ENCODE measurements at places on chromosomes 12 and 14. TPM values are rescaled to one million over a fixed set of nuclear protein-coding genes. Genes with fewer than 3 reads are reported as not detected.

DNA sequence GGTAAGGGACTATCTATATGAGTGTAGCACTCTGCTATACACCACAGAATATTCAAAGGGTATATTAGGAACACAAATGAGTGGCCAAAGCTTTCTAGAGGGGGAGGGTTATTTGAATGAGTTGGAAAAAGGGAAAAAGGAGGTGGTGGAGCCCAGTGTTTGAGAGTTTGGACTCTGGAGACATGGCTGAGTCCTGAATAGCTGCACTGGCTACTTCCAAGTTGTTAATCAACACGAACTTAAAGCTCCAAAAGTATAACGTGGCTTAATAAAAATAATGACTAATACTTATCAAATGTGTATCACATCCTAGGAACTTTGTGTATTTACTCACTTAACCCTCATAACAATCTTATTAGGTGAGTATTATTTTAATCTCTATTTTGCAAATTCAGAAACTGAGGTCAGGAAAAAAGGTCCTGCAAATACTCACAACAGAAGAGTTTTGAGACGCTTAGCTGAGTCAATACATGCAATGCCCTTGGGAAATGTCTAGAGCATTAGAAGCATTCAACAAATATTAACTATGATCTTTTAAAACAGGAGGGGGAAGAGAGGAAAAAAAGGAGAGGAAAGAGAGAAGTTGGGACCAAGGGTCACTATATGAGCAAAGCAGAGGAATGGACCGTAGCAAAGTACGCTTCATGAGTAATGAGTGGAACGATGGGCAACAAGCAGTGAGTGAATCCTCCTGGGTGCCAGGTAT is 189.5 kb upstream of the HMGA2 start:
- no peak for DNase-seq

DNA sequence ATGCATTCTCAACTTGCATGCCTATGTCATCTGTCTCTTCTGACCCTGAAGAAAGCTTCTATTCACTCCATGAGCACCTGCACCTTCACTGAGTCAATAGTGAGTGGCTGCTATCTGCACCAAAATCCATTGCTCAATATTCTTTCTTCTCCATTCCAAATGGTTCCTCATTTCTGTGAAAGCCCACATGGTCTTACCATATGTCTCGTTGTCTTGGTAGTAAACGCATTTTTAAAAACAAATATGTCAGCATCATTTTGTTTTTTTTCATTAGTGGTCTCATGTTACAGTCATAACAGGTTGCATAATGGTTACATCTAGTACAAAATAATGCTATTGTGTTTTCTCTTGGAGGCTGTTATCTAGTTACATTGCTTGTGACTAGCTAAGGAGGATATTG is 106.9 kb upstream of the CPM start:
- no peak for DNase-seq

Gene ERP27
- total RNA-seq = not detected

GRCh38 chr12:120110550-120111501 is 5.7 kb downstream of the RAB35 start:
- DNase-seq = no peak

DNA sequence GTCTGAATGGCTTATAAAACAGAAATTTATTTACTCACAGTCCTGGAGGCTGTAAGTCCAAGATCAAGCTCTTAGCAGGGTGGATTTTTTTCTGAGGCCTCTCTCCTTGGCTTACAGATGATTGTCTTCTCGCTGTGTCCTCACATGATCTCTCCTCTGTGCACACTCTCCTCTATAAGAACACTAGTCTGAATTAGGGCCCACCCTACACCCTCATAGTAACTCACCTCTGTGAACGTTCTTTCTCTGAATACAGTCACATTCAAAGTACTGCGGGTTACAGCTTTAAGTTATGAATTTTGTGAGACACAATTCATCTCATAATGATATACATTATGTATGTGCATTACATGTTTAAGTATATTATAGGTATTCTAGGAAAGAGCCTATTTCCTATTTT is 135.7 kb upstream of the ATXN7L3B start:
- no peak for DNase-seq

Gene CCDC197
- not detected for total RNA-seq

Gene ANG
- total RNA-seq = 0.70 TPM

Gene CNTN1
- 336 TPM for total RNA-seq

GRCh38 chr12:132111654-132112304 is 32.3 kb downstream of the DDX51 start:
- no peak for DNase-seq

GRCh38 chr14:103887170-103887501 is 39.8 kb upstream of the PPP1R13B start:
- no peak for DNase-seq

DNA sequence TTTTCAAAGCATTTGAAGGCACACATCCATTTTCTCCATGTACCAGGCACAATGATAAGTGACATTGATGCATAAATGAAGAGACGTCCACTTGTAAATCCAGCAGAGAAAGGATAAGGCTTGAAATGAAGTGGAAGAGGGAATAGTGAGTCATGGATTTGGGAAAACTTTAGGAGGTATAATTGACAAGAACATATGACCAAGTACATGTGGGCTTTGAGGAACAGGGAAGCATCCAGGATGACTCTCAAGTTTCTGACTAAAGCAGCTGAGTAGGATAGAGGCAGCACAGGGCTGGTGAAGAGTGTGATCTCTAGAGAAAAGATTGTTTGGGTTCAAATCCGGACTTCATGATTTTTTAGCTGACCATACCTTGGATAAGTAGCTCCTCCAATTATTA is 43.6 kb upstream of the SYT1 start:
- no peak for DNase-seq

GRCh38 chr12:116381240-116381743 is 103.8 kb upstream of the MED13L start:
- DNase-seq = no peak

Gene ESPL1
- not detected for total RNA-seq

Gene MYG1
- total RNA-seq = 82.1 TPM

GRCh38 chr12:46506198-46506597 is 133.6 kb upstream of the SLC38A2 start:
- no peak for DNase-seq

- no peak for DNase-seq
Observed at GRCh38 chr14:93308686-93309345, 24.0 kb downstream of the BTBD7 start.

DNA sequence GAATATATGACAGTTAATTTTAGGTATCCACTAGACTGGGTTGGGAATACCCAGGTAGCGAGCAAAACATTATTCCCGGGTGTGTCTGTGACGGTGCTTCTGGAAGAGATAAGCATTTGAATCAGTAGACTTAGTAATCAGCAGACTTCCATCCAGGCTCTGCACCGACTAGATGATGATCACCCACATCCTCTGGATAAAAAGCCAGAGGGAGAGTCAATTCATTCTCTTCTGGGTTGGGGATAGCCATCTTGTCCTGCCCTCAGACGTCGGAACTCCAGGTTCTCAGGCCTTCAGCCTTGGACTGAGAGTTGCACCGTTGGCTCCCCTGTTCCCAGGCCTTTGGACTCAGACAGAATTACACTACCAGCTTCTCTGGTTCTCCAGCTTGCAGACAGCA is 168.0 kb downstream of the PHLDA1 start:
- no peak for DNase-seq

DNA sequence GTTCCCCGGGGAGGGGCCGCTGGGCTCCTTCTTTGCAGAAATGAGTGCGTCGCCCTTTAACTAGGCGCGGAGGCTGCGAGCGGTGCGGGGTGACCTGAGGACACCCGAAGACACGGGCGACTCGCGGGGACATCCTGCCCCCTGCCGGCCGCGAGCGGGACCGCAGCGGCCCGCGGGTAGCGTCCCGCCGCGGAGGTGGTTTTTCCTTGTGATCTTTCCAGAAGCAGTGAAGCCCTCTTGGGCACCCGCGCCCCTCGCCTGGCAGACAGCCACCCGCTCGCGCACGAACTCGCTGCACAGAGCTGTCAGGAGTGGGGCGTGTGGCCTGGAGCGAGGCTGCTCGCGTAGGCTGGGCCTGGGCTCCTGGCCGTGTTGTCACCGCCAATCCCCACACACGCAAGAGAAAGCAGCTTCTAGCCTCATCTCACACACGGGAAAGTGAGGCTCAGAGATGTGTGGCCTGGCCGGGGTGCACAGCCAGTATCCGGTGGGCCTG is 67.2 kb downstream of the DIO3 start:
- DNase-seq = peak; percentile 64

GRCh38 chr14:53468876-53469275 is 315.8 kb upstream of the DDHD1 start:
- DNase-seq = no peak

Gene RPS6KL1
- 57.1 TPM for total RNA-seq

- no peak for DNase-seq
Observed at GRCh38 chr12:20443792-20444191, 75.5 kb downstream of the PDE3A start.

DNA sequence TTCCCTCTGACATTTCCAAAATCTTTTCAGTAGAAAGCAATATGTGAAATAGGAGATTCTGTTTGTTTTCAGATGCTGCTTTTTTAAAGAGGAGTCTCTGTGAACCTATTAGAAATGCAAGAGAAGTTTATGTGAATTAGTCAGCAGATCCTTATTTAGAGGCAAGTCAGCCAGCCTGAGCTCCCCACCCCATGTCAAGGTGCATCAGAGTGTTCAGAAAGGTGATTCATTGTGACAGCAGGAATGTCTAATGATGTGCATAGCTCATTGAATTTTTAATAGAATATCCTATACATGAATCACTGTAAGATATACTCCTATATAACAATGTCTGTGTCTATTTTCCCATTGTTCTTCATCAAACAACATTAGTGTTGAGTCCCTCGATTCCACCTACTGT is 1222.4 kb upstream of the USP15 start:
- no peak for DNase-seq

GRCh38 chr12:118371321-118372282 is 1.1 kb downstream of the TAOK3 start:
- DNase-seq = no peak

Gene EPYC
- not detected for total RNA-seq

DNA sequence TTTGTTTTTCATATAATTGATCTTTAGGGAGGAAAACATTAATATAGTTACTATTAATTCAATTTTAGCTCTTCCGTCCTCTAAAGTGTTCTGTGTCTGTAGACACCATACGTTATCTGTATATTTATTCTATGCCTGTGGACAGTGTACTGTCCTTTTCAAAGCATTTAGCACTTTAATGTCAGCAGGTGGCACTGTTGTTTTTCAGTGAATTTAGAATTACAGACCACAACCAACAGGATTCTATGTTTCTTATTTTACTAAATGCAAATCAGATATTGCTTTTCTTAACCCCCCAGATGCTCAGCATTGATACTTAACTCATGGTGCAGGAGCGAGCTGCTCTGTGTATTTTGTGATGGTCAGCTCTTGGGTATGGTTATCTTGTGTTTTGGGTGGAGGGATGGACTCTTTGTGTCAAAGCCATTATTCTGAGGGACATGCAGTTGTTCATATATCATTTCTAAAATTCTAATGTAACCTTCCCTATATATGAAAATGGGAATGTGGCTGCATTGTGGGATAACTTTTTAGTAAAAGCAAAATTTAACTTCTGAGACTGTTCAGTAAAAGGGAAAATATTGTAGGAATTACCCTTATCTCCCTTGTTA is 65.2 kb downstream of the PAPOLA start:
- DNase-seq = no peak

Gene SUSD6
- total RNA-seq = 34.2 TPM

Gene LHX5
- not detected for total RNA-seq

- no peak for DNase-seq
Observed at GRCh38 chr12:110254971-110255540, 26.0 kb upstream of the ATP2A2 start.

DNA sequence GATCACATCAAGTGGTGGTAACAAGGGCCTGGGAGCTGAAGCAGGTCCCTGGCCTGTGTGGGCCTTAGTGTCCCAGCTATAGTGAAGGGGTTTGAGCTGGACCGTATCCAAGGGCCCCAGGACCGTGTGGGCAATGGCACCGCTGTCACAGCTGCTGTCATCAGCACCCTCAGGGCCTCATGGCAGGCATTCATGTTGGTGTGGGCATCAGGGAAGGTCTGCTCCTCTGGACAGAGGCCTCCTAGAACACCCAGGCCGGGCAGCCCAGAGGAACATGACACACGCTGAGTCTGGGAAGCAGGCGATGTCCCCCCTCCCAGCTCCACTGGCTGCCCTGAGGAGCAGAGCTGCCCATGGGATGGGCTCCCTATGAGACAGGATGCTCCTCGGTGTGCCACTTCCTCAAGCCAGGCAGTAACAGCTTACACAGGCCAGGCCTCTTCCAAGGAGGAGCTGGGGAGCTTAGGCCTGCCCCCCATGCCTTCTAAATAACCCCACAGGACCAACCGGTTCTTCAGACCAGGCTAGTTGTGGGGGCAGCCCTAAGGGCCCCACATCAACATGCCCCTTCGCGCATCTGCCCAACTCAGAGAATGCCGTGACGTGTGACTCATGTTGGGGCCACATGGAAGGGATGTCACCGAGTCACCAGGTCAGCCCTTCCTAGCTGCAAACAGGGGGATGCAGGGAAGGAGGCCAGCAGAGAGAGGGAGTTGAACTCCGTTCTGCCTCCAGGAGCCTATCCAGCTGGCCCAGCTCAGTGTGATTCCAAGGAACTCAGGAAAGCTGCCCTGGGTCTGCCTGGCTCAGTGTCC is 80.4 kb downstream of the PITPNM2 start:
- no peak for DNase-seq

All from dorsolateral prefrontal cortex (tissue), 122 donors.